ENCODE measurements at places on chromosomes 16 and 17.

DNA sequence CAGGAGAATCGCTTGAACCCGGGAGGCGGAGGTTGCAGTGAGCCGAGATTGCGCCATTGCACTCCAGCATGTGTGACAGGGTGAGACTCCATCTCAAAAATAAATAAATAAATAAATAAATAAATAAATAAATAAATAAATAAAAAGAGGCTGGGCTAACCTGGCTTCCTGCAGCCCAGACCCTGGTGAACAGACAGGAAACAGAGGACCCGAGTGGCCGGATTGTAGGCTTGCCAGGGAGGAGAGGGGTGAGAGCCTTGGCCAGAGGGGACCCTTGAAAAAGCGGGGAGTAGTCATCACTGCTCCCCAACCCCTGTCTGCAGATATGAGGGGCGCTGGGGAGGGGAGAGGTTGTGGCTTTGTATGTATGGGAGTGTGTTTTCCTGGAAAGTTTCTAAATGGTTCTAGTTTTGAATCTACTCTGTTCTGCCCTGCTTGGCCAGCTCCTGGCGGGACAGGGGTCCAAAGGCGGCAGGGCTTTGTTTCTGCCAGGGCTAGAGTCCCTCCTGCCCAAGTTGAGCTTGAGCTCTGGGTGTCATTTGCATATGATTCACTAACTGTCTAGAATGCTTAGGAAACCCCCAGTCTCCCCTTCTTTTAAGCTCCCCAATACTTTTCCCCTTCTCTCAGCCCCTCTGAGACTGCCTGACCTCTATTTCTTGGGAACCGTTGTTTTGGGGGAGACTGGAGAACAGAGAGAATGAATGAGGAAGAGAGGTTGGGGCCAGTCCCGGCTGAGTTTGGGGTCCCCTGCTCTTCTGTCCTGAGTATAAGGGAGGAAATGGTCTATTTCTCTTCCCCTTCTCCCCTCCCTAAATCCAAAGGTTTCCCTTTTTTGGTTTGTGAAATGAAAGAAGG, 16.4 kb downstream of the RARA start:
- DNase-seq = peak; percentile 63

DNA sequence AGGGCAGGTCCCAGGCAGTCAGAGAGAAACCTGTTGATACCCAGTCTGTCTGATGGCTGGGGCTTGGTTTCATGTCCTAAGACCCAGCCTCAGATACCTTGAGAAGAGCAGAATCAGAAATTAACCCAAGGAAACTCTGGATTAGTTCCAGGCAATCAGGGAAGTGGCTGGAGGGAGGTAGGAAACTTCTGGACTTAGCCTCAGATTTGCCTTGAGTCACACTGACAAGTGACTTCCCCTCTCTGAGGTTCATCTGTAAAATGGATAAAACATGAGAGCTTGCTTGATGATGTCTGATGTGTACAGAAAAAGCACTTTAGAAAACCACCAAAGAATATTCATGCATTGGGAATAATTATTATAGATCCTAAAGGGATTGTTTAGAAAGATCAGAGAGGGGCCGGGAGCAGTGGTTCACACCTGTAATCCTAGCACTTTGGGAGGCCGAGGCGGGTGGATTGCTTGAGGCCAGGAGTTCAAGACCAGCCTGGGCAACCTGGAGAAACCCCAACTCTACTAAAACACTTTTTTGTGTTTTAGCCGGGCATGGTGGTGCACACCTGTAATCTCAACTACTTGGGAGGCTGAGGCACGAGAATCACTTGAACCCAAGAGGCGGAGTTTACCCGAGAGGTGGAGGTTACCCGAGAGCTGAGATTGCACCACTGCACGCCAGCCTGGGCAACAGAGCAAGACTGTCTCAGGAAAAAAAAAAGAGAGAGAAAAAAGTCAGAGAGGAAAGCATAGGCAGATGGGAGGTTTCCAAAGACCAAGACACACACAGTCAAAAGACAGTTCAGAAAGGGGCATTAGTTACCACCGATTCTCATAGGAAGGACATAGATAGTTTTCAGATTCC, 3.8 kb downstream of the CIITA start:
- no peak for DNase-seq

GRCh38 chr16:53357208-53357586, 77.1 kb upstream of the RBL2 start:
- no peak for DNase-seq

GRCh38 chr16:85521552-85522307, 91.4 kb upstream of the GSE1 start:
- DNase-seq = no peak
